ENCODE measurements at places on chromosomes 6 and 20.

DNA sequence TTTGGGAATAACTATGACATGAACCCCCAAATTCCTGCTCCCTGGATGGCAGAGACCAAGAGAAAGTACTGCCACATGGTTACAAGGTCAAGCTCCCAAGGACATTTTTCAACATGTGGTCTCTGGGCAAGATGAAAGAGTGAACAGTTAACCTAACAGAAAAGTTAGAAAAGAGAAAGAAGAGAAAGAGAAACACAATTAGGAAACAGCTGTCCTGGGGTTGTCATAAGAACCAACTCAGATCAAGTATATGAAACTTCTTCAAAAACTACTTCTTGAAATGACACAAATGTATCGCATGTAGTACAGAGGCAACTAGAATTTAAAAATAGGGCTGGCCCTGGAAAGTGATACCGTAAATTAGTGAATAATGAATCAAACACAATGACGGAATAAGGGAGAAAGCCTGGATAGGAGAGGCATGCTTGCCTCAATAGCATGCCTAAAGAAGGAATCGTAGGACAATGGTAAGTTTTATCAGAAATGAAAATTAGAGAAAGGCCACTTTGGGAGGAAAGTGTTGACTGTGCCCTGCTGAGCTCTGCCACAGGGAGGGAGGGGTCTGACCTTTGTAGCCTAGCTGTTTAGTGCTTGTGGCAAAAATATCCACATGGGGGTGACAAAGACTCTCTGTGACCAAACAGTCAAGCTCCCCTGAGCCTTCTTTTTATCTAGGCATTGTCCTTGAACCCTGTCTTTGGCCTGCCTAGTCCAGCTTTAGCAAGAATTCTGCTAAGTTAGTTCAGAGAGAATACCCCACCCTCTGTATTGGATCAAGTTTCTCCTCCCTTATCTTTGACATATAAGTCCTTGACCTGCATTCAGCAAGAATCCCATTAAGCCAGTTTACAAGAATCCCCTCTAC, 4.3 kb upstream of the DCBLD1 start:
- DNase-seq = no peak

- DNase-seq = no peak
Measured at GRCh38 chr20:56630506-56631317, 1.6 kb downstream of the TFAP2C start.

- DNase-seq = no peak
Measured at GRCh38 chr6:72151742-72152141, 265.4 kb downstream of the RIMS1 start.

GRCh38 chr20:32524829-32525501, 60.2 kb downstream of the NOL4L start:
- peak; percentile 83 for DNase-seq

DNA sequence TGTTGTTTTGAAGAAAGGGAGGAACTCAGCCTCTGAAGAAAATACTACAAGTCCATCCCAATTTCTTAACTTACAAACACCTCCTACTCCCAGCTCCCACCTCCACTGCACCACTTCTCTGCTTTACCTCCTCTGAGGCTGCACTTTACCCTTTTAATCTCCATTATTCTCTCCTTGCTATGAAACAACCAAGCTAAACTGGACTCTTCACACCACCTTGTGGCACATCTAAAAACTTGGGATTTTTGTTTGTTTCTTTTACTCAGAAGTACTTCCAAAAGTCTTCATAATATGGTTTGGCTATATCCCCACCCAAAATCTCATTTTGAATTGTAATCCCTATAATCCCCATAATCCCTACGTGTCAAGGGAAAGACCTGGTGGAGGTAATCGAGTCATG, 142.2 kb downstream of the MOXD1 start:
- no peak for DNase-seq

DNA sequence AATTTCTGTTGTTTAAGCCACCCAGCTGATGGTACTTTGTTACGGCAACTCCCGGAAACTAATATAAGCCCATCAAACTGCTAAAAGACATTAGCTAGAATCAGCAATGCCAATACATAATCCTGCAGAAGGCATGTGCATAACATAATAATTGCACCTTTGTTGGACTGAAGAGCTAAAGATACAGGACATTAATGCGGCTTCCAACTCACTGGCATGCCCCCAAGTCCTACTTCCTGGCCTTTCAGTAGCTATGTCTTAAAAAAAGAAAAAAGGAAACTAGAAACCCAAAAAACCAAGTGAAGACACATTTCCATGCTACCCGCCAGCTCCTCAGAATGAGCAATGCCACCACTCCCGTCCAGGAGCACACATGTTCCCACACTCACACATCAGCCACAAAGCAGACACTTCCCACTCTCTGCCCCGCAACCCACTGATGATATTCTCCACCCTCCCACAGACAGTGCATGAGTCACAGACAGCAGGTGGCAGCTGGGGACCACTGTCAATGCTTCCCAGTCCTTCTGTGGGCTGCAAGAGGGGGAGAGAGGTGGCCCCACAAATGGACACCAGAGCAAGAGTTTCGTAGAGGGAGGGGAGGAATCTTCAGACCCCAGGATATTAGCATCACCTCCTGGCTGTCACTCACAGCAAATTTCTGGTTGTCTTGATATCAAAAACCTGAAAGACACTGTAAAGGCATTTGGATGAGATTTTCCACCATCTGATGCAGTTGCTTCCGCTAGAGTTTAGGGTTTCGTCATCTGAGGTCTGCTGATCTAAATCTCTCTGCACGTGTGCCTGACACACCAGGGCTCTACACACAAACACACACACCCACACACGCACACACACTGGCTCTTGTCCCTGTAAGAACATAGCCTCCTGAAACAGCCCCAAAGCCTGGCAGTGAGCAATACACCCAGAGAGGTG, 32.8 kb downstream of the GFOD1 start:
- peak; percentile 66 for DNase-seq

GRCh38 chr20:48695738-48696137, 132.1 kb downstream of the PREX1 start:
- no peak for DNase-seq

- DNase-seq = peak; percentile 31
Measured at GRCh38 chr20:44089987-44090674, 96.9 kb downstream of the JPH2 start.

GRCh38 chr6:32163559-32164258, 686 bp upstream of the EGFL8 start:
- no peak for DNase-seq

DNA sequence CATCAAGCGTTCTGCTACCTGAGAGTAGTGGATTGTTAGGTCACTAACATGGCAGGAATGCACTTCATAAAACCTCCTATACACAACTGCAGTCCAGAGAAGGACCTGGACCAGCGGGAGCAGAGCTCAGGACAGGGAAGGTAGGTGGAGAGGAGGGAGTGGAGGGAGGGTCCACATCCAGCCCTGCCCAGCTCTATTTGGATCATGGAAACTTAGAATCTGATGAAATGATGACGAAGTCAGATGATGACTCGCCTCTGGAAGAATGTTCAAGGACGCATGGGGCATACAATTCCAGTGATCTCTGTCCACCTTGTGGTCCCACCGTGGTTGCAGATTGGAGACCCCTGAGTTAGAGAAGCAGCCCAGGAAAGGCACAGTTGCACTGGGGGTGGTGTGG, 68.8 kb downstream of the CLIC5 start:
- no peak for DNase-seq

Measured in mucosa of gallbladder (tissue), 1 donor.